ENCODE measurements at places on chromosomes 11 and 22.

GRCh38 chr11:95968585-95968984, 44.7 kb upstream of the MTMR2 start:
- DNase-seq, result no peak

DNA sequence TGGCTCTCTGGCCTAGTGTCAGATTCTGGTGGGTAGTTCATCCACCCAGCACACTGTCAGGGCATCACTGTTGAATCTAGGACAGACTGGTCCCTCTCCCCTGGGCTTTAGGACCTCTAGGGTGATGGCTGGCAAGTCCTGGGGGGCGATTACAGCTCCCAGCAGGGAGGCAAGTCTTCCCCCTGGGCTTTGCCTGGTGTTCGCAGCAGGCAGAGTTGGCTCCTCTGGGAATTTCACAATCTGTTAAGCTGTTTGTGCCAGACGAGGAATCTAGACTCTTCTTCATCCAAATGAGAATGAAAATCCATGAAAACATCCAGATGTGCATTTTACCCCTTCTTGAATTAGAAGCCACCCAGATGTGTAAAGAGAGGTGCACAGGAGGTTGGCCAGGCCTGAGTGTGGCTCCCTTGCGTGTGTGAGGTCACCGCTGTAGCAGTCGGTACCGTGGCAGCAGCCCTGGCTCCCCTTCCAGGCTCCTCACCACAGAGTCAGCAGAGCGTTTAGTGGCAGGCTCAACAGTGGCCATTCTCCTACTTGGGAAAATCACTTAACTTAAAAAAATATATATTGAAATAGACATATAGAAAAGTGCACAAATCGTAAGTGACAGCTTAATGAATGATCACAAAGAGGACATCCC, 99.9 kb upstream of the TBCEL start:
- DNase-seq, result no peak

DNA sequence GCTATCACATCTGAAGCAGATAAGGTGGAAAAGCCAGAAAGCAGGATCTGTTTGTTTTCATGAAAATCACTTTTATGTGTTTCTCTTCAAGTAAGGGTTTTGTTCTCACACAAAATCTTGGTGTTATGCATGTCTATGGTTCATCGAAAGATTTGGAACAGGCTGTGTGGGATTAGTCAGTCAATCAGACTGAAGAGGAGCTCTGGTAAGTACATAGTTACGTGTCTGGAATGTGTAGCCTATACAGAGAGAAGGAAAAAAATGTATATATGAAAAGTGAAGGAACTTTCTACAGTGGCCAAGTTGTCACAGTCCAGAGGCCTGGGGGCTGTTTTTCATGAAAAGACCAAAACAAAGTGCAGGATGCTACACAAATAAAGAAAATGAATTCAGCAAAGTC, 156.7 kb downstream of the CNTN5 start:
- DNase-seq, result no peak

GRCh38 chr22:35517769-35518530, 22.7 kb upstream of the RASD2 start:
- no peak for DNase-seq

DNA sequence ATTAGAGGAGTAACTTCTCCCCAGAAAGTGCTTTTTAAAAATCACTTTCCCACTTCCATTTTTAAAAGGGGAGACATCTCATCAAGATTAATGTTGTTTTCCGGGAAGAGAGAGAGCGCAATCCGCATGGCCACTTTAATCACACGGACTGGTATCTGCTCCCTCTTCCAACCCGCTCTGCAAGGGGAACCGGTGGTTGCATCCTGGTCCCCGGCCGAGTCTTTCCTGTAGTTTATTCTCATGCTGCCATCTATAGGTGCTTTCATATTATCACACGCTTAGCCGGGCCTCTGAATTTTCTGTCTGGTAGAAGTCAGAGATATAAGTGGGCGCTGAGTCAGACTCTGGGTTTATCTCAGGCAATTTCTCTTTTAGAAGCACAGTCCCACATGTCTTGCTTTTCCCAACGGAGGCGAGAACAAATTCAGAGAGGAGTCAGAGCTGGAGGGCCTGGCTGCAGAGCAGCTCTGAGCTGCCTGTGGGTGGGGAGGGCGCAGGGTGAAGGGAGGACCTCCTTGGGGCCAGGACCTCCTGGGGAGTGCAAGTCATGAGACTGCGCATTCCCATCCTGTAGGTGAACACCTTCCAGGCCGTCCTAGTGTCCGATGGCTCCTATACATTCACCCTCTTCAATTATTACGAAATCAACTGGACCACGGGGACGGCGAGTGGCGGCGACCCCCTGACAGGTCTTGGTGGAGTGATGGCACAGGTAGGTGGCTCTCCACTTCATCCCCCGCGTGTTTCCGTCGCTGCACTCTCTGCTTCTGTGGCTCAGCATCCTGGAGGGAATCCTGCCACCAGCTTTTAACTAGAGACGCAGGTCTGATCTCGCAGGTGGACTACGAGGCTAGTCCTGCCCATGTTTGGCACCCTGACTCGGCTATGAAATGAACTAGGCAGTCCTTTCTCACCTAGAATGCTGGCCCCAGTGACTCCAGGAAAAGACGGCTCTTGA, 11.7 kb downstream of the TECTA start:
- peak; percentile 27 for DNase-seq

DNA sequence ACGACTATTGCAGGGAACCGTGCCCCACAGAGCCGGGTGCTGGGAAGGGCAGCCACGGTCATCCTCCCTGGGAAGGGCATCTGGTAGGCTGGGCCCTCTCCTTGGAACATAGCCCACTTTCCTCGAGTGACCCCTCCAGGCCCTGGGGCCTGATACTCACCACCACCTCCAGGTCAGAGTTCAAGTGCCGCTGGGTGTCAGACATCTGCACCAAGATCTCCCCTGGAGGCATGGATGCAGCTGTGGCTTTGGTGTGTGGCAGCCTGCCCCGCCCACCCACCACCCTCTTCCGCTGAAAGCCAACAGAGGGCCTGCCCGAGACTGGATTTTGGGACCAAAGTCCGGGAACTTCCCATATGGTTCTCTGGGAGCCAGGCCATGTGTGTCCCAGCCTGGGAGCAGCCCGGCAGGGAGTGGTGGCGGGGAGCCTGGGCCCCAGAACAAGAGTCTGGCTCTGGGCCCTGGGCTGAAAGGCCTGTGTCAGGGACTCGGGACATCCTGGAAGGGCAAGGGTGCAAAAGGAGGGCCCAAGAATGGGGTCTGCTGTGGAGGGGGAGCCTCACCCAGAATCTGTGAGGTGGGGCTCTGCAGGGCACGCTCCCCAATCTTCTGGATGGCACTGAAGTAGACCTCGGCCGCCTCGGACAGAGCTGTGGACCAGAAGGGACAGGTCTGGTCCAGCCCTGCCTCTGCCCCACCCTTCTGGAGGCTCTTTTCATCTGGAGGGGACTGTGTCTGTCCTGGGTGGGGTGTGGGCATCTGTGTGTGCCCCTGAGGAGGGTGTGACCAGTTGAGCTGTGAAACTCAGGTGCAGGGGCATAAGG, 2.6 kb downstream of the BAIAP2L2 start:
- no peak for DNase-seq

DNA sequence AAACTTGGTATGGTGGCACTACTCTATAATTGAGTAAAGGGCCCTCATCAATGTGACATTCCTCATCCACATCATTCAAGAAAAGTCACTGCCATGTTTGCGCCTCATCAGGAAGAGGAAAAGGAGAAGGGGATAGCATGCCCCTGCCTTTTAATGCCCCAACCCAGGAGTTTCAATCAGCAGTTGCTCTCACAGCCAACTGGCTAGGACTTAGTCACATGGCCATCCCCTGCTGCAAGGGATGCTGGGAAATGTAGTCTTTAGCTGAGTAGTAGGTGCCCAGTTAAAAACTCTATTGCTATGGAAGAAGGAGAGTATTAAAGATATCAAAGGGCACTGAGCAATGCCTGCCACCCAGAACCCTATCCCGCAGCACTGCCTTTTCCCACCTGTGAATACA, 10.9 kb upstream of the CCND1 start:
- DNase-seq, result no peak

DNA sequence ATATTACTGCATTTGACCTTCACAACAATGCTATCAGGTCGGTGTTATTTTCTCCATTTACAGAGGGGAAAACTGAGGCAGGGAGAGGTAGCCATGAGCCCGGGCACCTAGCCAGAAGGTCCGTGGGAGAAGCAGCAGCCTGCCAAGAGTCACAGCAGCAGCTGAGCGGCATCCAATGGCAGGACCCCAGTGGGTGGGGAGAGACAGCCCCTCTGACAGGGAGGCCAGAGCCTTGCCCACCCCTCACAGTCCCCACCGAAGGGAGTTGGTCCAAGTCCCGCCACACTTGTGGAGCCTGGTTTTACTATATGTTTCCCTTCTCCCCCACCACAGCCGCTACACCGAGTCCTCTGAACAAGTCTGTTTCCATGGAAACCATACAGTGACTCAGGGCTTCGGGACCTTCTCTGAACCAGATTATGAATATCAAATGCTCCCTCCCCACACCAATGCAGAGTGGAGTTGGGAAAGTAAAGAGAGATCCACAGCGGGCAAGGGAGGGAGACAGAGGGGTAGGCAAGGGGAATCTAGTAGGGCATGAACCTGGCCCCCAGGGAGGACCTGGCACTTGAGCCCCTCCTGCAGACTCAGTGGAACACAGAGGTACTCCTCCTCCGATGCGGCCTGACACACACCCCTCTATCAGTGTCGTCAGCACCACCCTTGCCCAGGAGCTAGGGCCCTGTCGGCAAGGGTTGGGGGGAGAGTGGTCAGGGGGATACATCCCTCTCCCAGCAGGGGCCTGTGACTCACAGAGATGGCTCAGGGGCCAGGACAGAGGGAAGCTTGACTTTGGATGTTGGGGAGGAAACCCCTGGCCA, 2.5 kb downstream of the CHST1 start:
- DNase-seq, result no peak

DNA sequence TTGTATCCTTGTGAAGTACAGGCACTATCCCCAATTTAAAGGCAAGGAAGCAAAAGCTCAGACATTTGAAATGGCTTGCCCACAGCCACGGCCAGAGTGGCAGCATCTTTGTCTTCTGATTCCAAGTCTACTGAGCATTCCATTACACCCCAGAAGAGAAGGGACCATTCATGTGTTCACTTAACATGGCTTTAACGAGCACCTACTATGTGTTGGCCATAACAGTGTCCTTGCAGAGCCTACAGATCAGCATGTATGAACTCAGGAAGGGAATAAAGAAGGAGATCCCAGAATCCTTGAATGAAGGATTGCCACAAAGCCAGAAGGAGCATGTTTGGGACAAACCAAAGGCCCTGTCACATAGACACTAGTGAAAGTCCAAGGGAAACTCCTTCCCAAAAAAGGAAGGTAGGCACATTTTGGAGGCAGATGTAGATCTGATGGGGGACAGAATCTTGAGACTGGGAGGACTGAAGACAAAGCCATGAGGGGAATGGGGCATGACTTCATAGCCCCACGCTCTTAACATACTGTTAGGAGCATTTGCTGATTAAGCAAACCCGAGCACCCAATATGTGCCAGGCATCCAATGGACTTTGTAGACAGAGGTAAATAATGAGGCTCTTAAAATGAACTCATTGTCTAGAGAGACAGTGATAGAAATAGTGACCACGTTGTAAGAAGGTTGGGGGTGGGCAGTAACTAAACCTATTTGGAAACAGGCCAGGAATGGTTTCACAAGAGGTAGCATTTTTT, 54.9 kb downstream of the P4HA3 start:
- no peak for DNase-seq

- DNase-seq, result peak; percentile 90
These were observed at the start of gene AP1B1 for GRCh38 chr22:29387921-29388758. Gene AP1B1, minus strand, starts transcription at chr22:29388570. Its CDS starts 21,327 bp downstream, at chr22:29367243.
